ENCODE measurements at places on chromosomes 12 and 14.

DNA sequence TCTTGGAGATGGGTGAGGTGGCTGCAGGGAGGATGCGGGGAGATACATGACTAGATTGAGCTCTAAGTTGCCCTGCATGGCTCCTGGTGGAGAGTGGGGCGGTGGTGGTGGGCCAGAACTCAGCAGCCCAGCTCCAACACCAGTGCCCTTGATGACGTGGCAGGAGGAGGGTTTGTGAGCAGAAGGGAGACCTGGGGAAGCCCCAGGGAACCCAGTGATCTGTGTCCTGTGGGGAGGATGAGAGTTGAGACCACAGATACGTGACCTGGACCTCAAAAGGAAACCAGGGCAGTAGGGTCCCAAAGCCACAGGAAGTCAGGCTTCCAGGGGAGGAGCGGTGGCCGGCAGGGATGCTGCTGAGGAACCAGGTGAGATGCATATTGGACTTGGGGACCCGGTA lies 989.1 kb upstream of the TMEM132C start:
- DNase-seq, result no peak

DNA sequence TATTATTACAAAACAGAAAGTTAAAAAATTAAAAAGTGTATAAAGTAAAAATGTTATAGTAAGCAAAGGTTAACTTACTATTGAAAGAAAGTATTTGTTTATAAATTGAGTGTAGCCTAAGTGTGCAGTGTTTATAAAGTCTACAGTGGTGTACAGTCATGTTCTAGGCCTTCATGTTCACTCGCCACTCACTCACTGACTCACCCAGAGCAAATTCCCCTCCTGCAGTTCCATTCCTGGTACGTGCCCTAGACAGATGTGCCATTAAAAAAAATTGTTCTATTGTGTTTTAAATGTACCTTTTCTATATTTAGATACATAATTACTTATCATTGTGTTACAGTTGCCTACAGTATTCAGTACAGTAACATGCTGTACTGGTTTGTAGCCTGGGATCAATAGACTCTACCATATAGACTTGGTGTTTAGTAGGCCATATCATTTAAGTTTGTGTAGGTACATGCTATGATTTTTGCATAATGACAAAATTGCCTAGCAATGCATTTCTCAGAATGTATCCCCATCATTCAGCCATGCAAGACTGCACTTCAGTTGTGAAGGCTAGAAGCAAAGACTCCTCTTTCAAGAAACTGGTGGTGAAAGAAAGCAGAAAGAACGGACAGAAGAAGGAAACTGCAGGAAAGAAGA lies 100.6 kb downstream of the DACT1 start:
- DNase-seq, result no peak

GRCh38 chr12:46430340-46430948 lies 57.9 kb upstream of the SLC38A2 start:
- no peak for DNase-seq

GRCh38 chr14:31138301-31138700 lies 69.3 kb downstream of the HECTD1 start:
- no peak for DNase-seq

DNA sequence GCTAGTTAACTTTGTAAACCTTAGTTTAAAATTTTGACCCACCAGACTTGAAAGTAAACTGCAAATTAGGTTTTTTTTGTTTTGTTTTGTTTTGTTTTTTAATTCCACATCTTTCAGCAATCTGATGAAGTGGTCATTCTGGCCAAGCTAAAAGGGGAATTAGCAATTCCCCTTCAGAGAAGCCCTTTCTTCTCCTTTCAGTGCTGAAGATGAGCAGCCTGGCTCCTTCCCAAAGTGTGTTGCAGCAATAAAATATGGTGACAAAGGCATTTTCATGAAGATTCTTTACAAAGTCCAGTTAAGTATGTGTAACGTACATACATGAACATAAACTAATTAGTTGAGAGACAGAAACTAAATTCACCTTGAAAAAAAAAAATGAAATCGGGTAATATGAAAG lies 380.1 kb downstream of the NOVA1 start:
- no peak for DNase-seq

GRCh38 chr12:108580531-108580930 lies 17.4 kb downstream of the TMEM119 start:
- DNase-seq, result no peak
